ENCODE measurements at places on chromosomes 5 and 9.

GRCh38 chr5:58760222-58760621 is 177.3 kb downstream of the RAB3C start:
- no peak for DNase-seq

- no peak for DNase-seq
Measured at GRCh38 chr9:112841261-112841660, 49.4 kb downstream of the SLC46A2 start.

- no peak for DNase-seq
Measured at GRCh38 chr9:33913541-33913940, 96.6 kb downstream of the UBE2R2 start.

DNA sequence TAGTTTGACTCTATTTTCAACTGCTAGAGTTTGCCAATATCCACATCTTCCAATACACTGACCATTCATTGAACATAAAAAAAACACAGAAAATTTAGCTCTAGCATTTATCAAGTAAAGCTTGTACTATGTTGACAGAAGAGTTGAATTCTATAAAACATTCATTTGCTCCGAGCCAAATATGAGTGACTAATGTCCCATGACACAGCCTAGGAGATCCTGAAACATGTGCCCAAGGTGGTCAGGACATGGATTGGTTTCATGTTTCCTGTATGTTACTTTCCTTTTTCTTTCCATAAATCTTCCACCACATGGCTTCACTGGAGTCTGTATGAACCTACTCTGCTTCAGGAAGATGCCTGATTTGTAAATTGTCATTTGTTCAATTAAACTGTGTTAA is 122.4 kb upstream of the PRDM9 start:
- DNase-seq, result no peak

DNA sequence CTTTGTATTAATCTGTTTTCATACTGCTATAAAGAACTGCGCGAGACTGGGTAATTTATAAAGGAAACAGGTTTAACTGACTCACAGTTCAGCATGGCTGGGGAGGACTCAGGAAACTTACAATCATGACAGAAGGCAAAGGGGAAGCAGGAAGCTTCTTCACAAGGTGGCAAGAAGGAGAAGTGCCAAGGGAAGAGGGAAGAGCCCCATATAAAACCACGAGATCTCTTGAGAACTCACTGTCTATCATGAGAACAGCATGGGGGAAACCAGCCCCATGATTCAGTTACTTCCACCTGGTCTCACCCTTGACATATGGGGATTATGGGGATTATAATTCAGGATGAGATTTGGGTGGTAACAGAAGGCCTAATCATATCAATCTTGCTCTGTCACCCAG is 60.9 kb upstream of the CHD1 start:
- no peak for DNase-seq

GRCh38 chr5:21784487-21784886 is 1068.7 kb downstream of the CDH12 start:
- DNase-seq, result no peak

GRCh38 chr5:137491121-137491520 is 8.0 kb downstream of the SPOCK1 start:
- no peak for DNase-seq

DNA sequence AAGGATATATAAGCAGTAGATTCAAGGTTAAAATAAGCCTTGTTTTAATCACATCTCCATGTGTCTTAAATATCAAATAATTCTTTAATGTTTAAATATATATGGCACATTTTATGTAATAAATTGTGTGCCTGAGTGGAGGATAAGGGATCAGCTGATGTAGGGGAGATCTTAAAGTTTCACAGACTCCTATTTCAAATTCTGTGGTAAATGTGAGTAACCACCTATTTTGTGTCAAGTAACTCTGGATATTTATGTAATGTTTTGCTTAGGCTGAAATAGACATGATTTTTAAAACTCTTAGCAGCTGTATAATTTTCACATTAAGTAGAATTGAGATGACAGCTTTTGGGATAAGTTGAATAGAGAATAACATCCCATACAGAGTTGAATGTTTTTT is 41.3 kb upstream of the ITGA2 start:
- no peak for DNase-seq

DNA sequence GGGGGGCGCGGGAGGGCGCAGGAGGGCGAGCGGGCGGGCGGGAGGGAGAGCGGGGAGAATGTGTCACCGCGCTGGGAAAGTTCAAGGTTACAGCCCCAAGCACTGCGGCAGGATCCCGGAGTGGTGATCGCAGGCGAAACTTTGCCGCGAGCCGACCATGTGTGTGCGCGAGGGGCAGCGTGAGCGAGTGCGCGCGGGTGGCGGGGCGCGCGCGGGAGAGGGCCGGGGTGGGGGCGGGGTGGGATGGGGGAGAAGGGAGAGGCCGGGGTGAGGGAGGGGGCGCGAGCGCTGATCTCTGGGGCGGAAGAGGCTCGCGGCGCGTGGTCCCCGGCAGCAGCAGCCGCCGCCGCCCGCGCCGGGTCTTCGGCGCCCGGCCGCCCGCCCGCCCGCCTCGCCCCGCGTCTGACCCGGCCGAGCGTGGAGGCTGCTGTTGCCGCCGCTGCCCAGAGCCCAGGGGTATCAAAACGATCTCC is at the start of gene NFIB:
Gene NFIB (minus strand): TSS at position 191 of the 473 bp plus-strand sequence. CDS start 630 bp downstream, outside the sequence.
- no peak for DNase-seq

- no peak for DNase-seq
Measured at GRCh38 chr5:175457466-175457865, 13.5 kb upstream of the DRD1 start.

DNA sequence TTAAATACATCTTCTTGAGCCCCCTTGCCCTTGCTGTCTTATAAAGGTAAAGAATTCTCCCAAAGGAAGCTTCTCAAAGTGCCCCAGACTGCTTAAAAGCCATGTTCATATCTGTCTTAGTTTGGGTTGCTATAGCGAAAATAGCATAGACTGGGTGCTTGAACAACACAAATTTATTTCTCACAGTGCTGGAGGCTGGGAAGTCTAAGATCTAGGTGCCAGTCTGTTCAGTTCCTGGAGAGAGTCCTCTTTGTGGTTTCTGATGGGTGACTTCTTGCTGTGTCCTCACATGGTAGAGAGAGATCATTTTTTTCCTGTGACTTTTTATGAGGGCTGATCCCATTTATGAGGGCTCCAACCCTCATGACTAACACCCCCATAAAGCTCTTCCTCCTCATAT is 486.7 kb upstream of the ADAMTS16 start:
- no peak for DNase-seq

Measured in NCI-H1048 (cell line).